ENCODE measurements at places on chromosomes 1 and 21. TPM values are rescaled to one million over a fixed set of nuclear protein-coding genes. Genes with fewer than 3 reads are reported as not detected.

ZNF683 gene
- not detected for total RNA-seq

EPHA10 gene
- total RNA-seq: not detected

SELE gene
- not detected for total RNA-seq

CFHR3 gene
- total RNA-seq: not detected

All from GM23248 (cell line).